ENCODE measurements at places on chromosomes 4 and X.

DNA sequence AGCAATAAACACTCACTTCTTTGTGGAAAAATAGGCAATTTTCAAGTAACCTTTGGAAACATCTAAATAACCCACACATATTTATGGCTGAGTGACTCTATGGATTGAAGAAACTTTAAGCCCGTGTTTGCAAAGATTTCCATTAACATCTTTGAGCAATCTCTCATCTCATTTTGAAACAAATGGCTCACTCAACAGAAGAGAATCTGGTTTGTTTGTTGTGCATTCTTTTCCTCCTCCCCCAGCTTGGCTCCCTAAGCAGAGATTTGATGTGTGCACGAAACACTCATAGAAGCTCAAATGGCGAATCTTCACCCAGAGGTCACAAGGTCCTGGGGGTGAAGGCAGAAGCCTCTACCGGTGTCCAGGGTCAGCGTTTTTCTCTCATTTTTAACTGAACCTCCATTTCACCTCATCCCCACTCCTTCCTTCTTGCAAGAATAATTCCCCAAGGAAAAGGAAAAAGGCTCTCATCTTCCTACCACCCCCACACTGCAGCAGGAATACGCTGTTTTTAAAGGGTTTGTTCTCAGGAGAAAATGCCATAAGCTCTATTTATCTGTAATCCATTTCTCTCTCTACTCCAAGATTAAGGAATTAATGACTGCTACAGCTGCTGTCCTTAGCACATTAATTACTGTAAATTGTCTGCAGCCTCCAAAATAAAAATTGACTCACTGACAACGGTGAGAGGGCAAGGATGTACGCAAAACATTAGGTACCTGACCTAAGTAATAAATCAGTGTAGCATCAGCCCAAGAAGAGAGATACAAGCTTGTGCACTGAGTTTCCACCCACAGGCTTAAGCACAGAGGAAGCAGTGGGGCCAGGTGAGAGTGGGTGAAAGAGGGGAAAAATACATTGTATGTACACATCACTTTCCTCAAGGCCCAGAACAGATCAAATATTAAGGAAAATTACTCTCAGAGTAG, 307.6 kb upstream of the NOCT start:
- no peak for DNase-seq

DNA sequence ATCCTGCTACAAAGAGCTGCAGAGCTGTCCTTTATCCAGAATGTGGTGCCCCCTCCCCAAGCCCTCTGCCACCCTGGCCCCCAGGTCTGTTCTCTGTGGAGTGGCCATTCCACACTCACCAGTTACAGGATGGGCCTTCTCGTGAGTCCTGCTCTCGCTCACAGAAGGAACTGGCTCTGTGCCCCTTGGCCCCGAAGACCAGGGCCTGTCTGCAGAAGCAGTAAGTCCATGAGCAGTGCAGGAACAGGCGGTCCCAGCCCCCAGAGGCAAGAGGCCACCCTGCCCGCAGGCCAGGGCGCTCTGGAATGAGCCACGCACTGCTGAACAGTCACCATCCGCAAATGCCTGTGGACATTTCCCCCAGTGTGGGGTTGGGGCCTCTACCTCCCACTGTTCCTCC, 92.2 kb downstream of the DCTD start:
- DNase-seq, result no peak

DNA sequence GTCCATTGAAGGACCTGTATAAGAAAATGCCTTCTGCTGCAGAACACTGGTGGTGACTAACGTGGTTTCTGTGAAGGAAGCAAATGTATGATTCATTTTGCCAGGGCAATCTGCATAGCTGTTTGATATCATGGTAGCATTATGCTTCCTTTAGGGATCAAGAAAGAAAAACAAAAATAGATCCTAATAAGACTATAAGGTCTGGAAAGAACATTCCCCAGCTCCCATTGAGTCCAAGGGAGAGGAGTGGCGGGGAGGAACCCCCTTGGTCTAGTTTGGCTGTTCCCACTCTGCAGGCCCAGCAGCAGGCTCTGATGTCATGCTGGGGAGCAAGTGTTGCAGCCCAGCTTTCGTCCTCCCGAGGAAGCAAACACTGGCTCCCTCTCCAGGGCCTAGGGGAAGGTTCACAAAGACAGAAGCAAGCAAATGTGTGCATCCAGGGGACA, 154.5 kb upstream of the GALNT7 start:
- no peak for DNase-seq

DNA sequence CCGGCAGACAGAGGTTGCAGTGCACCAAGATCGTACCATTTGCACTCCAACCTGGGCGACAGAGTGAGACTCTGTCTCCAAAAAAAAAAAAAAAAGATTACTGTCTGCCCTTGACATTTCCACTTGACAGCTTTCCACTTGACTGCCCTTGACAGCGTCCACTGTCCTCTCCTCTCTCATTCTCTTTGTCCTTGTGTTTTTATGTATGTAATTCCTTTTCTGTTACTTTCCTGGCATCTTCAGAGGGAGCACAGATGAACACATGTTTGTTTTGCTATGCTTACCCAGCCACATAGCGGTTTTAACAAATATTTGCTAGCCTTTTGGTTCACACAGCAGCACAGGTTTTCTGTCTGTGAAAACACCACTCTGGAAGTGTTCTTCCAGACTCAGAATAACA, 26.2 kb downstream of the SYAP1 start:
- no peak for DNase-seq

- DNase-seq, result no peak
Observed at GRCh38 chr4:158316264-158316663, 106.0 kb downstream of the TMEM144 start.

GRCh38 chr4:3205995-3206394, 43.0 kb upstream of the MSANTD1 start:
- no peak for DNase-seq
